Stimulated activated CD8-positive, alpha-beta memory T cell treated with anti-CD3 and anti-CD28 coated beads, Interleukin-15, amount 100 ng/mL, for 48 hours (primary cell): ENCODE measurements at places on chromosomes 5 and 9.
A peak's percentile ranks its signal among the peaks of the same experiment; 100 is the strongest.

DNA sequence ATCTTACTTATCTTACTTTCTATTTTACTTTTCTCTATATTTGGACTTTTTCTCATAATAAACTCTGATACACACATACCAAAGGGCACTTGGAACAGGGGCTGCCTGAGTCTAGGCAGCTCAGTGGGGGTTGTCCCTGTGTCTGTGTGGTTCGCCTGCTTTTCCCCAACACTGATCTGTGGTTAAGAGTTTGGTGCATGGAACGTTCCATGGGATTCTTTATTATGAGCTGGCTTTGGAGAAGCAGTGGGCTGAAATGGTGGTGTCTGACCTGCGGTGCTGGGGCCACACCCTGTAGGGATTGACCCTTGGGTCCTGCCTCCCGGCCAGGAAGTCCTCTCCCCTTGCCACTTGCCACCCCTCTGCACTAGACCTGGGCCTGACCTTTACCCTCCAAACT, 47.4 kb downstream of the ANKRD33B start:
- no peak for DNase-seq

DNA sequence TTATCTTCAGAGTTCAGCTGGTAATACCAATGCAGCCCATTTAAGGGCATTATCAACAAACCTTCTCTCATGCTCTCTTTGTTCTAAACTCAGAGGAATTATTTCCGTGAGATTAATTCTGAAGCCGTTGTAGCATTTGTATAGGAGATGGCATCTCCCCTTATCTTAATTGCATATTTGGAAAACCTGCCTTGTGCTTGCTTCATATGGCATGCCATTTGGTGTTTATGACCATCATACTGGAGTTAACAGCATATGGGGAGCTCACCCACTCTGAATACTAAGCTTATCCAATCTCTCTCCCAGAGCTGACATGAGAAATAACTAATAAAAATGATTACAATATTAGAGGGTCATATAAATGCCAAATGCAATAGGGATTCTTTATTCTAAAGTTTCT, 243.2 kb downstream of the BRINP1 start:
- DNase-seq: no peak

- no peak for DNase-seq
Observed at GRCh38 chr9:127611603-127611898, 526 bp upstream of the STXBP1 start.

GRCh38 chr5:36414869-36415282, 113.2 kb upstream of the RANBP3L start:
- no peak for DNase-seq

DNA sequence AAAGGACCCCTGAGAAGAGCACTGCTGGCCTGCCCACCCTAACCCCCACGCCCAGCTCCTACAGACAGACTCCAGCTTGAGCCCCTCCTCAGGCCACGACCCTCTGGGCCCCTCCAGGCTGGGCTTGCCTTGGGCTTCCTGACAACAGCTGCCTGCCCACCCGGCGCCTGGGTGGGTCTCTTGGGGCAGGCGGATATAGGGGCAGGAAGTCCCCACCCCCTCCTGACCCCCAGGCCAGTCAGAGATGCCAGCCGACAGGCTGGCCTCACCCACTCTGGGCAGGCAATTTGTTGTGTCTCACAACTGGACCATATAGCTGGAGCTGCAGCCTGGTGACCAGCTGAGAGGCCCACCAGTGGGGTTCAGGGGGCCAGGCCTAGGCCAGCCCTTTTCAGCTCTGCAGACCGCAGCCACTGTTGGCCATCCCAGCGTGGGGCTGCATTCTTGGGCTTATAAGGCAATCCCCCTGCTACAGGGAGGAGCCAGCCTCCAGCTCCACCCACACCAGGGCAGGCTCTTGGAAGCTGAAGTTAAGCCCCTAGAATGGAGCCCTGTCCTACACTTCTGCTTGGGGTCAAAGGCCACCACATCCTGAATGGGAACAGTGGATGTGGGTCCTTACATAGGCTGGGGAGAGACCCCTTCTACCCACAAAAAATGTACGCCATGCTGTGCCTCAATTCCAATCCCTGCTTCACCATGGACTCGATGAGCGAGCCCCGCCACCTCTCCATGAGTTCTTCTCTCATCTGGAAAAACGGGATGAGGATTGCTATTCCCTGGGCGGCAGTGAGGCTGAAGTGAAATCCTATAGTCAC, 2.0 kb downstream of the PDLIM7 start:
- no peak for DNase-seq

DNA sequence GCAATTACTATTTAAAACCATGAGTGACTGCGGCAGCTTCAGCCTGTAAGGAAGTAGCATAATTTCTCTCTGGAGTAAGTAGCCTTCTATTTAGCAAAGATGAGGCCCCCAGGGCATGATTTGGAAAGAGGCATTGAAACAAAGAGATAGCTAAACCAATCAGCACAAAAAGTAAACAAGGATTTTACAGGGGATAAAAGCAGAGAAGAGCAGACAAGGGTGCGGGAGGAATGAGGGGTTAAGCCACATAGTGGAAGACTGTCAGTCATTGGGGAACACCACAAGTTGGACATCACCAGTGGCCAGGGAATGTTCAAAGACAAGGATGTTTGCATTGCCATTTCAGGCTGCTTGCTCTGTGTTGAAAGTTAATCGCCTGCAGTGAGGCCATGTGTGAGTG, 24.0 kb upstream of the C5orf63 start:
- DNase-seq: no peak

GRCh38 chr9:133029994-133030316, 842 bp upstream of the GTF3C5 start:
- DNase-seq: no peak

GRCh38 chr9:120574473-120574872, 5.5 kb downstream of the CDK5RAP2 start:
- no peak for DNase-seq

- no peak for DNase-seq
Observed at GRCh38 chr5:35436400-35437057, 181.1 kb upstream of the SPEF2 start.

GRCh38 chr5:116076496-116076895, 8.3 kb upstream of the COMMD10 start:
- no peak for DNase-seq

- DNase-seq: no peak
Observed at GRCh38 chr9:90702441-90702955, 59.9 kb upstream of the DIRAS2 start.

DNA sequence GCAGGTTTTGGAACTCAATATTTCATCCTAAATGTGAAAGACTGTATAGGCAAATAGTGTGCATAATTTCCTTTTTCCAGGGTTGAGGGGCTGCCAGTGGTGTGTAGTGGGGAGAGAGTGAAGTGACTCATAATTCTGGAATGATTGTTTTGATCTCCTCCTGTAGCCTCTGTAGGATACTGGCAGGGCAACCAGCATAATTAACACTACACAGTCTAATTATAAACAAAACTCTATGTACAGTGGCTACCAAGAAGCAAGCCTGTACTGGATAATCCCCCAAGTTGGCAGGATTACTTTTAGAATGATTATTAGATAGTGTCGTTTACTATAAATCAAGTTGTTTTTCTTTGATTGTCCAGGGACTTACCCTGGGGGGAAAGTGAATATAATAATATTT, 32.2 kb downstream of the LNPEP start:
- DNase-seq: no peak

DNA sequence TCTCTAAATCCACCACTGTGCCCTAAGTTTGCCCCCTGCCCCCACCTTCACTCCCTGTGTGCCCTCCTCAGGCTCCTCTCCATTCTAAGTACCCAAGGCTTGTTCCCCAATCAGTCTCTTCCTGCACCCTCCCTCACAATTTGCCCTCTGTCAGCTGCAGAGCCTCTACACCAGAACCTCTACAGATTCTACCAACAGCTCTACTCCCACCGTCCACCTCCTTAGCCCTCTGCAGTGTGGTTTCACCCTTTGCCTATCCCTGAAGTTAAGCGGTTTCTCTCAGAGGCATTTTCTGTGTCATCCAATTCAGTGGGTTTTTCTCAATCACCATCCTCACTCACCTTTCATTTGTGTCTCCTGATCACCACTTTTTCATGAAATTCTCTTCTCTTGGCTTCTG, 13.2 kb upstream of the ERAP2 start:
- no peak for DNase-seq

GRCh38 chr9:69815313-69815712, 5.3 kb upstream of the CFAP95 start:
- DNase-seq: no peak

GRCh38 chr5:67467110-67467509, 270.5 kb upstream of the CD180 start:
- DNase-seq: no peak

DNA sequence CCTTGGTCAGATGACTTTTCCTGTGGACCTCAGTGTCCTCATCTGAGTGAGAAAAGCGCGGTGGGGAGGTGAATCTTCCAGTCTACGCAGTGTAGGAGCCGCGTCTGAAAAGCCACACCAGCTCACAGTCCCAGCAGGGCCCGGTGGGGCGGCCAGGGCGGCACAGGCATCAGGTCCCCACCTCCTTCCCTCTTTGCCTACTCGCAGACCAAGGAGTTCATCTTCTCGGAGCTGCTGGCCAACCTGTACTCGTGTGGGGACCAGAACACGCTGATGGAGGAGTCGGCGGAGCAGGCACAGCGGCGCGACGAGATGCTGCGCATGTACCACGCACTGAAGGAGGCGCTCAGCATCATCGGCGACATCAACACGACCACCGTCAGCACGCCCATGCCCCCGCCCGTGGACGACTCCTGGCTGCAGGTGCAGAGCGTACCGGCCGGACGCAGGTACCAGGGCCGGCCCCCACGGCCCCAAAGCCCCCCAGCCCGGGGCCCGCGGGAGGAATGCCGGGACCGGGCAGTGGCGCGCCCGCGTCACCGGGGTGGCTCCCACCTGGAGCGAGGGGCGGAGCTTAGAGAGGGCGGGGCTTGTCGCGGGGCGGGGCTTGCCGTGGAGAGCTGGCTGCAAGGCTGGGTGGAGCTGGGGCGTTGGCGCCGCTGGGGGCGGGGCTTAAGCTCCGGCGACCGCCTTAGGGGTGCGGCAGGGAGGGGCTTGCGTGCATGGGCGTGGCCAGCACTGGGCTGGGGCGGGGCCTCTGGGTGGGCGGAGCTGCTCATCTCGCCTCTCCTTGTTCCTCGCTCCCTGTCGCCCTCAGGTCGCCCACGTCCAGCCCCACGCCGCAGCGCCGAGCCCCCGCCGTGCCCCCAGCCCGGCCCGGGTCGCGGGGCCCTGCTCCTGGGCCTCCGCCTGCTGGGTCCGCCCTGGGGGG, 25.6 kb downstream of the GOLGA2 start:
- peak; percentile 94 for DNase-seq

DNA sequence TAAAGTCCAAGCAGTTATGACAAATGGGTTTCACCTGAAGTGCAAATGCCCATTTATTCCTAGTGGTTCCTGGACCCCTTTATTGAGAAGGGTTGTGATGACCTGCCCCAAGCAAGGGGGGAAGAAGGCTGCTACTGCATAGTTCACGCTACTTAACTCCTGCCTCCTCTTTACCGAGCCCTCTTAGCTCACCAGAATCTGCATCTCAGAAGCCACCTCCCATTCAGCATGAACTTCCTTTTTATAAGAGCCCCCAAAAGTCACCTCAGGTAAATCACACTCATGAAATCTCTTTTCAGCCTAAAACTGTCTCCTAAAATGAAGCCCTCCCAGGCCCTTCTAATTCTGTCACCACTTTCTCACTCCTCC, 26.6 kb upstream of the C9orf72 start:
- no peak for DNase-seq

- no peak for DNase-seq
Observed at GRCh38 chr9:127262602-127263001, 2.0 kb upstream of the GARNL3 start.

- DNase-seq: no peak
Observed at GRCh38 chr5:131515348-131515747, 119.7 kb downstream of the RAPGEF6 start.

DNA sequence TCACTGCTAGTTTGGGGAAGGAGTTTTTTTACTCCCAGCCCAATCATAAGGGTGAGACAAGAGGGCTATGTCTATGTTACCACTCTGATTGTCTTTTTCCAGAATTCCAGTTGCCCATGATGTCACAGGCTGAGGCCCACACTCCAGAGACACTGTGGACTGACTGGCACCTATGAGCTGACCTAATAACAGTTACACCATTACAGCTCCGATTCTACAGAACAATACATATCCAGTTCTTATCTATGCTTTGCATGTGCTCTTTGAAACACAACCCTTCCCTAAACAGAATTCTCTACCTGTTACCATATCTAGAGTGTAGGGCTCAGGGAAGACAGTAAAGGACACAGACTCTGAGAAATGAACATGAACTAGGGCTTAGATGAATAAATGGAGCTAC, 45.7 kb upstream of the ALDOB start:
- no peak for DNase-seq

DNA sequence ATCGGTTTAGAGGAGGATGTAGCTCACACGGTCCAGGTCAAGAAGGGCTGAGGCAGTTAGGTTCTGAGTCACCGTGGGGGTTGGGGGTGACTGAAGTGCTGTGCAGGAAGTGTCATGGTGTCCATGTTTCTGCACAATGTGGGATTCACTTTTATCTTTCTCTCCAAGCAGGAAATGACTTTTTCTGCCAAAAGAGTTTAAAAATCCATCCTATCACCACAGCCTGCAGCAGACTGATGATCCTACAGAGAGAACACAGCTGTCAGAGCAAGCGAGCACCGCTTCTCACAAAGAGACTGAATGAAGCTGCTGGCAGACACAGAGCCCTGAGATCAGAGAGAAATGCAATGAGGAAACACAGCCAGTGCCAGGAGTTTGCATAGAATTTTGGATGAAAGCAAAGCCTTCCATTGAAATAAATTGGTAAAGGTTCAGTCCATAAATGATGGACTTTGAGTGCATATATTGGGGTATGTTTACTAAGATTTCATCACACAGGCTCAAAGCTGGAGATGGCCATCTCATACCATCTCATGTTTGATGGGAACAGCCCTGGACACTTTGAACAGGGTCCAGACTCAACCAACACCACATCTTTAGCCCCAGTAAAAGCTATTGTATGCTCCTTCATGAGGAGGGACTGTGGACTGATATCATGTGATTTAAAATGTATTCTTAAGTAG, 213.9 kb upstream of the FBXL7 start:
- no peak for DNase-seq

DNA sequence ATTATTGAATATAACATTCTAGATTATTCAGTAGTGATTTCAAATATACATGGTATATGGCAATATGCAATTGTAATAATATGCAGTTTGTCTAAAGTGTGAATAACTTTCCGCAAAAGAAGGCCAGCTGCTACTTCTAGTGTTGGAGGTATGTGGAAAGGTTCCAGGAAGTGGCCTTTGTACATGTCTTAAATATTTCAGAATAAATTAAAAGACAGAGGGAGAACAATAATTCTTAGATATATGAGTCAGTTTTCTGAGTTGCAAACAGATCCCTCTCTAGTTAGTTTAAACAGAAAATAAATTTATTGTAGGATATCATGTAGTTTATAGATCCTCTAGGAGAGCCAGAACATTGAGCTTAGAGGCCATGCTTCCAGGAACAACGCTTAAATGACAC, 210.8 kb upstream of the ELL2 start:
- no peak for DNase-seq

GRCh38 chr5:154197801-154198491, 7.4 kb downstream of the GALNT10 start:
- DNase-seq: peak; percentile 74
